ENCODE measurements at places on chromosomes 4 and X.

GRCh38 chr4:165464813-165465381, 86.1 kb downstream of the CPE start:
- DNase-seq, result peak; percentile 34

DNA sequence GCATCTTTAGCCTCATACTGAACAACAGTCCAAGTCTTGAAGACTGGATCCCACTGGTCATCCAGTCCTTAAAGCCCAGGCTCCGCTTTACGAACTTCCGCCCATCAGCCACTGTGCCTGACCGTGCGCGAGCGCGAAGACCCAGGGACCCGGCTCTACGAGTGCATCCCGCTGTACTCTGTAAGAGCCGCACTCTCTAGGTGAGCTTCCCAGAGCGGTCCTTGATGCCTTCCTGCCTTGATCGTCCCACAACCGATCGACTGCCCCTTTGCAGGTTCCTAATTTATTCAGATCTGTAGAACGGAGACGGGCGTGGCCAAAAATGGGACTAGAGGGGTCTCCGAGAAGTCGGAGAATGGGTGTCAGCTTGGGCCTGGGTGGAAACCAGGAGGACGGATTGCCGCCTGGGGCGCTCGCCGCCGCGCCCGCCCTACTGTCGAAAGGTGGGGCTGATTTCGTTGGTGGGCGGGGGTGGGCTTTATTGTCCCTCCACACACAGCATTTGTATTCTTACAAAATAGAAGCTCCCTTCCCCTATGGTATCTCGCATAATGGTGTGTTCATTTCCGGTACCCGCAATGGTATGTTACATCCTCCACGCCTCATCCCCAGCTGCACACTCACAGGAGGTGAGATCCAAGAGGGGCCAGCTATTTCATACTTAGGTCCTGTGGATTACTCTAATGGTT, 42.3 kb upstream of the FAM156A start:
- DNase-seq, result no peak

DNA sequence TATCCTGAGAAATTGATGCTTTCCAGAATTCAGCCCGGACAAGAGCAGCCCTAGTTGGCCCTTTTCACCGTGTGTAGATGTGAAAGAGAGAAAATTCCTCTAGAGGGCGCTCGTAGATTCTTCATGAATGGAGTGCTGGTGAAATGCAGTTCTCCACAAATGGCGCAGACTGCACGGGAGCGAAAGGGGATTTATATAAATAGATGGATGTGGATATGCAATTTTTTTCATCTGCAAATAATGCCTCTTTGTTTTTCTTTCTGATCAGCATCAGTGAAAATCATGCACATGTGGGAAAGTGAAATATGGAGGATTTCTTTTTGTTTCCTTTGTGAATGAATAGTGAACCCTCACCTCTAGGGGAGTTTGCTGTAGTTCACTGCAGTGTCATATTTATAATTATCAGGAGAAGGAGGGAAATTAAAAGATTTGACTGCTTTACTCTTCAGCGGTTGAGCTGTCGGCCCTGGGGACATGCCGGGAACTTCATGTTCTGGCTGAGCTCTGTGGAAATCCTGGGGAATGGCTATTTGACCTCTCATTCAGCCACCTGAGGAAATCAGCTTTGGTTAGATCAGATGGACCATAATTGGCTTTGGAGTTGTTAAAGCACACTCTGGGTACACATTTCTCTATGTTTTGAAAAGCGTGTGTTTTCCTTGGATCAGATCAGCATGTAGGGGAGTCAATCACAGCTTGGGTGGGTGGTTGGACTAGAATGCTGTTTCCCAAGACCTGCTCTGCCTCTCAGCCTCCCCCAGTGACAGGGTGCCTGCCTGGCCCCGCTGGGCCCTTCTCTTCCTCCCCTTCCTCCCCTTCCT, 115.0 kb upstream of the SHISA3 start:
- peak; percentile 90 for DNase-seq

DNA sequence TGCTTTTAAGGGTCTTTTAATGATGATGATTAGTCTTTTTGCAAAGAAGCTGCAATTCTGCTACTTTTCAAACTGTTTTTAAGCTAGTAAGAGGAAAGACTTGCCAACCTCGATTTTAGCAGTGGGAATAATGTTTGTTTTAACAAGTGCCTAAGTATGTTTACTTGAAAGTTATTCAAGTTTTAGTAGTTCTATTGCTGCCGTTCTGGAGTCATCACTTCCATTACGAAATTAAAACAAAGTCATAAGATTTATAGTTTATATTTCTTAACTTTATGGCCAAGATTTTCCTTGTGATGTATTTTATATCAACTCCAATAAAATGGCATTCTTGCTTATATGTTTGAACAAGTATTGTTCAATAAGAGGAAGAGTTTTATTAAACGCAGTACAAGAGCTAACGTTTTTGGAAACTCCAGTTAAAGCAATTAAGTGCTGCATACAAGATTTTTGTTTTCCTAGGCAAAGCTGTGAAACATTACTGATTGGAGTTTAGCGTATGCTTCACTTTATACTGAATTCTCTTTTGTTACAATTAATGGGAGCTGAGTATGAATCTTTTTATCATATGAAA, 211.3 kb downstream of the TENM3 start:
- no peak for DNase-seq

- DNase-seq, result no peak
These were observed 73.5 kb downstream of the WDFY3 start for GRCh38 chr4:84892950-84893349.

DNA sequence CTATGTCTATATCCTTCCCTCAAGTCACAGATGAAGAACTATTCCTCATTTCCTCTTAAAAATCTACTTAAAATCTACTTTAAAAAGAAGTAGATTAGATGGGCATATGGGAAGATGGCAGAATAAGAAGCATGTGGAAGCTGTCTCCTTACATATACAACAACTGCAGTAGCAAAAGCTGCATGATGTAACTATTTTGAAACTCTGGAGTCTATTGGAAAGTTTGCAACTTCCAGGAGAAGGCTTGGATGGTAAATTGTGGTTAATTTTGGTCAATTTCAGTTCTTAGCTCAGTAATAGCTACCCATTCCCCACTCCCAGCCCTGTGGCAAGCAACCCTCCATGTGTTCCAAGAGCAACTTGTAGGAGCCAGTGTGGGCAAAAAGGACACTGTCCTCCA, 36.9 kb downstream of the MORC4 start:
- DNase-seq, result no peak

- no peak for DNase-seq
These were observed 62.3 kb upstream of the HHIP start for GRCh38 chr4:144583658-144584057.

Data from umbilical cord (tissue), 2 donors.